ENCODE measurements at places on chromosomes 6 and 20.

DNA sequence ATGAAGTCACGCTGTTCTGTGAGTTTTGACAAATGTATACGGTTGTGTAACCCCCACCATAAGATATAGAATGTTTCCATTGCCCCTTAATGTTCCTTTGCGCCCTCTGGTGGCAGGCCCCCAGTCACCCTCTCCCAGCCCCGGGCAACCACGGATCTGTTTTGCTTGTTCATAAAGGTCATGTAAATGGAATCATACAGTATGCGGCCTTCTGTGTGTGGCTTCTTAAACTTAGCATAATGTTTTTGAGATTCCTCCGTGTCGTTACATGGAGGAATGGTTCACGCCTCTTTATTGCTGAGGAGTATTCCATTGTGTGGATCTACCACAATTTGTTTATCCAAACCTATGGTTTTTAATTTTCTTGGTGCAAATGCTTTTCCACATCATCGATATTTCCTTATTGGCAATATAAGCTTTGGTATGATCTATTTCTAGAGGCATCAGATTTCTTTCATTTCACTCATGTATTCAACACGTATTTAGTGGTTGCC lies 28.4 kb downstream of the LYRM2 start:
- peak; percentile 7 for DNase-seq

DNA sequence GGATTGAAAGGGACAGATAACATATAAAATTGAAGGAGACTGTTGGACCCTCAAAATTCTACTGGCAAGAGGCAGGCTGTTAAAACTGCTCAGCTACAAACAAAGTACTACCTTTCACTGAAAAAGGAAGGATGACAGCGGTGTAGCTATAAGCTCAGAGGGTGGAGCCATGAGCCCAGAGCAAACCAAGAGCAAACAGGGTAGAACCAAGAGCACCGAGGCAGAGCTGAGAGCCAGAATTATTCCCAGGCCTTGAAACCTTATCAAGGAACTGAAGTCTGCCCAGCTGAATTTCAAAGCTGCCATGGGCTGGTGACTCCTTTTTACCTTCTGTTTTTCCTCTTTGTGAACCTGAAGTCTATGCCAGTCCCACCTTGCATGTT lies 74.7 kb upstream of the SLC4A11 start:
- no peak for DNase-seq

GRCh38 chr6:86193821-86194220 lies 551.1 kb upstream of the SYNCRIP start:
- no peak for DNase-seq

- no peak for DNase-seq
Observed at GRCh38 chr6:111114087-111114443, 26.8 kb downstream of the SLC16A10 start.

- peak; percentile 58 for DNase-seq
Observed at GRCh38 chr20:51563486-51564332, 21.2 kb upstream of the NFATC2 start.

- DNase-seq = no peak
Observed at GRCh38 chr20:1857466-1857865, 37.7 kb upstream of the SIRPA start.

DNA sequence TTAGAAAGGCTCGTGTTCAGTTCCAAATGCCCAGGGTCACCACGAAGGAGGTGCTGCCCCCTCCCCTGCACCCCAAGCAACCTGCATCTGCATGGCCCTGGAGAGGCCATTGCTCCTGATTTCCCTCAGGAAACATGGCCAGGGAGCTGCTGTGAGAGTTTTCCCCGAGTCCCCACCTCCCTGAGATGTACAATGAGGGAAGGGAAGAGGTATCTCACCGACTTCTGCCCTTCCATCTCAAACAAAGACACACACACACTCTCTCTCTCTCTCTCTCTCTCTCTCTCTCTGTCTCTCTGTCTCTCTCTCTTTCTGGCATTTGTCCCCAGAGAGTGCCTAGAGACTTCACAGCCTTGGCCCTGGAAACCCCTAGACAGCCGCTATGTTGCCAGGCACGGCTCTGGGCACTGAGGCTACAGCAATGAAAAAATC lies 120.4 kb downstream of the MRPL14 start:
- DNase-seq = no peak

- DNase-seq = no peak
Observed at GRCh38 chr6:147131532-147132128, 72.6 kb upstream of the STXBP5 start.

Data from fibroblast of skin of left biceps (primary cell).